ENCODE measurements at places on chromosomes 4 and X. TPM values are rescaled to one million over a fixed set of nuclear protein-coding genes. Genes with fewer than 3 reads are reported as not detected.

TXK gene
- total RNA-seq, result 4.8 TPM

RGN gene
- 0.14 TPM for total RNA-seq

SSX2 gene
- total RNA-seq, result not detected

ENPEP gene
- total RNA-seq, result not detected

ENAM gene
- total RNA-seq, result not detected

ASB12 gene
- total RNA-seq, result 0.22 TPM

TBC1D8B gene
- 0.43 TPM for total RNA-seq

- DNase-seq, result no peak
Measured at GRCh38 chrX:15781961-15782699, 8.2 kb upstream of the ZRSR2 start.

GRCh38 chr4:113904877-113905276, 74.6 kb downstream of the ARSJ start:
- no peak for DNase-seq

GRCh38 chrX:15815779-15816437, 25.6 kb downstream of the ZRSR2 start:
- DNase-seq, result no peak

DNA sequence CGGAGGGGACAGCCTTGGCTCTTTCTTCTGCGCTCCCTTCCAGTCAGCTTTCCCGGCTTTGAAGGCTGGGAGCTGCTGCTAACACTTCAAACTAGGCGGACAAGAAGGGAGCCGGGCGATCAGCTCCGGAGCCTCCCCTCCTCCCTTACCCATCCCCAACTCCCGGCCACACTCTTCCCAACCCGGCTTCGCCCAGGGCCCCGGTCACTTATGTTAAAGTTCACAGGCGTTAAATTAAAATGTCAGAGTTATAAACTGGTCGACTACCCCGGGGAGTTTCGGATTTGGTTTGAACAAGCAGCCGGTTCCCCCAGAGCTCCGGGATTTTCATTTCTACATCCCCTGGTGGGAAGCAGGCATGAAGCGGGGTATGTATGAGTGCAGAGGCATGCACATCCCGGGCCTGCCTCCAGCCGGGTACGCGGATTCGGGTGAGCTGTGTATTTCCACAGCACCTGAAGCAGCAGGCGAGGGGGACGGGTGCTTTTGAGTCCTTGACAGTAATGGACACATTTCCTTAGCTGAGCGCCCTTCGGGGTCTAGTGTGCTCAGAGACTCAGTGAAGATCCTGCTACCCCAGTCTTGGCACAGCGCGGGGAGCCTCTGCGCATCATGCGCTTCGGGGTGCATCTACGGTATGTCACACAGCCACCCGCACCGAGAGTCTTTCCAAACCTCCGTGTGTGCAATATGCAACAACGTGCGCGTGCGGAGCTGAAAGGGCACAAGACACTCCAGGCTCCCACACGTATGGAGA, 880 bp downstream of the UNC5C start:
- DNase-seq, result no peak

- DNase-seq, result no peak
Measured at GRCh38 chr4:161008527-161008926, 1155.3 kb downstream of the FSTL5 start.

GRCh38 chr4:144115519-144115918, 25.0 kb downstream of the GYPA start:
- no peak for DNase-seq

DNA sequence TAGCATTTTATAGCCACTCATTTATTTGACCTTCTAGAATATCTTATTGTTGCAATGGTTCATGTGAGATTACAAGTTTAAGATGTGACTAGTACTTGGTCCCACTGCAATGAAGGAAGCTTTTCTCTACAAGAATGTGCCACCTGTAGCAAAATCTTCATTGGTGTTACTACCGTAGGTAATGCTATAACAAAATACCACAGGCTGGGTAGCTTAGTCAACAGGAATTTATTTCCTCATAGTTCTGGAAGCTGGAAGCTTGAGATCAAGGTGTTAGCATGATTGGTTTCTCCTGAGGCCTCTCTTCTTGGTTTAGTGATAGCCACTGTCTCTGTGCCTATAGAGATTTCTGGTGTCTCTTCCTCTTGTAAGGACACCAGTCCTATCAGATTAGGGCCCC, 441.0 kb downstream of the GPM6A start:
- DNase-seq, result no peak

- DNase-seq, result no peak
Measured at GRCh38 chr4:858831-859451, 33.0 kb upstream of the CPLX1 start.

DNA sequence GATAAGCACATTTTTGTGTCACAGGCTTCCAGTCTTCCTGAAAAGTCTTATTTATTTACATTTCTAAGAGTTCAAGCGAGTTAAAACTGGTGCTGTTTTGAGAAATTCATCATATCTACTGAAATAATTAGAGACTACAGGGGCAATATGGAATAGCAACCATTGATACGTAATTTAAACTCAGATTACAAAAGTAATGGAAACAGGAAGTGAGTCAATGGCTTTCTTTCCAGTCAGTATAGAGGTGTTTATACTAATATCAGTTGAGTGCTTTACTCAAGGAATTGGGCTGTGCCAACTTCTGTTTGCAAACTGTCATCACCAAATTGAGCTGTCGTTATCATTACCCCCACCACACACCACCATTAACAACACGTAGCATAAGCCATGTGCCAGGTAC, 222.7 kb downstream of the COL25A1 start:
- DNase-seq, result no peak

DNA sequence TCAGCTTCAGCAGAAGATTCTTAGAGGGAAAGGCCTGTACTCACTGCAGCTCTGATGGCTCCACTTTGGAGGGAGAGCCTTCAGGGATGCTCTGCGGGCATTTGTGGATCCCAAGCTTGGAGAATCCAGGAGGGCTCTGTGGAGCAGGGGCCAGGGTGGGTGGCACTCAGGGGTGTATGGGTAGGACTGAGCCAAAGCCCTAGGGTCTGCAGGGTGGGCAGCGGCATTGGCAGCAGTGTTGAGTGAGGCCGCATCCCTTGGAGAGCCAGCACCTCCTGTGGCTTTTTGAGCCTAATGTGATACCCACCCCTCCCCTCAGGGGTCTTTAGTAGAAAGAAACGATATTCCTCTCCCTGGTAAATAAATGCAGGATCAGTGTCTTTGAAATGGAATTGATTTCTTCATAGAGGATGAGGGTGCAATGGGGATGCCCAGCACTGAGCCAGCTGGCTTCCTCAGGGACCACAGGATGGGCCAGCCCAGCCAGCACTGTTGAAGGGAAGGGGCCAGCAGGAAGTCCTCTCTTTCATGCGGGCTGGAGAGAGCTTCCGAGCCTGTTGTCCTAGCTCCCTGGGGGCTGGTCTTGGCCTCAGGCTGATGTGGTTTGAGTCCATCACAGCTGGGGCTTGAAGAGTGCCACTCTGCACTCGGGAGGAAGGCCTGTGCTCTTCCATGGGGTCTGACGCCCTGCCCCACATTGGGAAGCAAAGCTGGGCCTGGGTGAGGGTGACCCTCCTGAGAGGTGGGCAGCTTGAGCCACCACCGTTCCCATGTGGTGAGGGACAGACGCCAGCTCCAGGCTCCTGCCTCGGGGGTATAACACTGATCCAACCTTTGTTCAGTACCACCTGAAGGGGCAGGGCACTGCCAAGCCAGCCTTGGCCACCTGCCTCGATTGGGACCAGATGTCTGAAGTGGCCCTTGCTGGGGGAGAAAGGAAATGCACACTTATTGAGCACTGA, 49.5 kb downstream of the PSAPL1 start:
- no peak for DNase-seq

- DNase-seq, result no peak
Measured at GRCh38 chr4:26179316-26179760, 141.5 kb upstream of the RBPJ start.

DNA sequence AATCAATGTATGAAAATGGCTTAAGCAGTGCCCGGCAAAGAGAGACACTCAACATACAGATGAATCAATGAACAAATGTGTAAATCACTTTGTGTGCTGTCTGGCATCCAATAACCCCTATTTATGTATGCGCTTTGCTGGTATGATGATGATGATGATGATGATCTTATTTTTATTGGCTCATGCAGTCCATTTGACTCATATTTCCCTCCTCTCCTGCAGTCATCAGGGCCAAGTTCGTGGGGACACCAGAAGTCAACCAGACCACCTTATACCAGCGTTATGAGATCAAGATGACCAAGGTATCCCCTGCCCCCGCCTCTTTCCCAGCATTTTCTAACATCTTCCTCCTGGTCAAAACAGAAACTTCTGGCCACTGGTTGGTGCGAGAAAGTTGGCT, 2.5 kb downstream of the TIMP1 start:
- DNase-seq, result no peak

- no peak for DNase-seq
Measured at GRCh38 chrX:123350226-123350625, 166.1 kb downstream of the GRIA3 start.

DNA sequence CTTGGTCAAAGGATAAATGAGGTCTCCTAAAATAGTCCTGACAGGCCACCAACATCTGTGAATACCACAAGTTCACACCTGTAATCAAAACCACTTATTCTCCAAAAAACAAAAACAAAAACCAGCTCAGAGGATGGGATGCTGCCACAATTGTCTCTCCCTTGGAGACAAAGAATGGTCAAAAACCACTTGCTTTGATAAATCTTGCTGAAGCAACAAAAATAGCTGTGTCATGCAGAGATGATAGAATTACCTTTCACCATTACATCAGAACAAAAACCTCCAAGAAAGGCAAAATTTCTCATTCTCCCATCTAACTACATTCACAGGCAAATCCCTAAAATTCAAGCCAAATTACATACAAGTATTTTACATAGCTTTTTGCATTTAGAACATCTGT, 180.4 kb downstream of the MAML3 start:
- DNase-seq, result no peak

DNA sequence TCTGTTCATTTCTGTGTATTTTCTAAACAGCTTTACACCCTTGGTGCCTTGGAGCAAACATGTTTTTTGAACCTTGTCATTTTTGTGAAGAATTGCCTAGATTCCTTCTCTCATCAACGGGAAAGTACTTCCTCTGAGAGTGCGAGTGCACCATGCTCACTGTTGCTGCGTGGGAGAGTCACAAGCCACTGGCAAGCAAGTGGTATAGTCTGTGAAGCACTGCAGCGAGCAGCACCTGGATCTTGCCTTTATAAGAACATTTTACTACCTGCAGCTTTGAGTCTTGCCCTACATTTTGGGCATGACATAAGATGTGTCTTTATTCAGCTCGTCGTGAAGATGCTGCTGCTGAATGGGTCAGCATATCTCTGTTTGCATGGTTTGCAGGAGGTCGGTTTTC, 44.9 kb downstream of the HADH start:
- peak; percentile 21 for DNase-seq

DNA sequence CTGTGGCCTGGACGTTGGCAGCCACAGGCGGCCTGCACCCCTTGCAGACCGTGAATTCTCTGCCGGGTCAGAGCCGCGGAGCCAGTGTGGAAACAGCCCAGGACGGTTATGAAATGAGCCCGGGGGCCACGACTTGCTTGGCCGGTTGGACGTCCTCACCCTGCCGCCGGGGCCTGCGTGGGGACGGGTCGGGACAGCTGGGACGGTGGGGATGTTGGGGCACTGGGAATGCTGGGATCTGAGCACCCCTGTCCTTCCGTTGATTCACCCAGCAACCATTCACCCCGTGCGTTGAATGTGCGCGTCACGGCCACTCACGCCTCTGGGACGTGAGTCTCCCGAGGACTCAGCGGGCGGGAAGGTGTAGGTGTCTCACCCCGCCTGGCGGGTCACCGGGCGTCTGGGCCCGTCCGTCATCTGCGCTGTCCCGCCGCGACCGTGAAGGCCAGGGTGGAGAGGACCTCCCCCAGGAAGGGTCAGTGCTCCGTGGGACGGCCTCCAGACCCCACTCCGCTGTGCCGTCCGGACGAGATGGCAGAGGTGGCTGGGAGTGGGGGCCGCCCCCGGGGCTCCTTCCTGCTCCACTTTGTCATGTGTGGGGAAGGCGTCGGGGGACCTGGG, 4.5 kb upstream of the PLCXD1 start:
- no peak for DNase-seq

DNA sequence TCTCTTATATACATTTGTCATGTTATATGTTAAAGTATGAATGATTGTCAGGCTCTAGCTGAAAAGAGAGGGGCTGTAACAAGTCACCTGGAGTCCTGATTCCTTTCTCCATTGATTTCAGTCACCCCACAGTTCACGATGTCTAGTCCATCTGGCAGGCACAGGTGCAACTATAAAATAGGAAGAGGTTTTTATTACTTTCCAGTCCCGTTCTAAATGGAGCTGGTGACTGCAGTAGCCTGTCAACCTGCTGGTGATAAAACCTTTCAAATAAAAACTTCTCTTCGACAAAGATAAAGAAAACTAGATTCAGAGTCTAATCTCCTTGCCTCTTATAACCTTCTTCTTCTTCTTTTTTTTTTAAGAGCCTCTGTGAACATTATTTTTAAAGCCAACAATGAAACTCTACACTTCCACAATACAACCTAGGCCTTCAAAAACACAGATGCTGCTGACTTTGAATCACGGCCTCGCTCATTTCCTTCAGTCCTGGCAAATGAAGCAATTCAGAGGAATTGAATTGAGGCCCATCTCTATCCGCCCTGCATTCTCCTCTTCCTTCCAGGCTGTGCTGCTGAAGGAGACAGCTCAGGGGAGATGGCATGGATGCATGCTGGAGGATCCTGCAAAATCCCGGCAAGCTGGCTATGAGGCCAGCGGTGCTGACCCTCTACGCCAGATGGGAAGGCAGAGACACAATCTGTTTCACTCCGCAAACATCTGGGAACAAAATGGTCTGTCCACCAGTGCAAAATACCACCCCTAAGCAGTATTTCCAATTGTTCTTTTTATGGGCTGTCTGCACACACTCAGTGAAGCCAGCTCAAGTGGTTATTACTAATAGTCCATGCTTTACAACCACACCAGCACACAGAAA, 27.3 kb upstream of the CDKN2AIP start:
- DNase-seq, result no peak

- DNase-seq, result no peak
Measured at GRCh38 chrX:150358651-150359050, 4.5 kb upstream of the MAMLD1 start.

- no peak for DNase-seq
Measured at GRCh38 chr4:79030973-79031372, 91.7 kb upstream of the PAQR3 start.

DNA sequence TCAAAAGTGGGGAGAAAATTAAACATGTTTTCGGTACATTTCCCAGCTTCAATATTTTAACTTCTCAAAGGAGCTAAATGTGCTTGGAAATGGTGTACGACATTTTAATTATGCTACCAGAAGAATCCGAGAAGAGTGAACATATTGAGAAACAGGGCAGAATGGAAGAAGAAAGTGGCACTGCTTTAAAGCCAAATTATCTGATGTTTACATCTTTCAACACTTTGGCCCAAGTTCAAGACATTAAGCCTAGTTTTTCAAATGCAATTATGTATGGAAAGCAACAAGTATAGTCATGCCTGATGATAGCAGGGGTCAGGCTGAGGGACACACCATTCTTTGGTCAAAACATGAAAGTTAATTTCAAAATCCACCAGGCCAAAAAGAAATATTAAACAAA, 577.9 kb upstream of the ZFP42 start:
- DNase-seq, result no peak
